ENCODE measurements at places on chromosomes 2 and 18. TPM values are rescaled to one million over a fixed set of nuclear protein-coding genes. Genes with fewer than 3 reads are reported as not detected.

MRPL30 gene
- total RNA-seq = 39.8 TPM

MREG gene
- 2.3 TPM for total RNA-seq

- ATAC-seq = no peak
Observed at GRCh38 chr18:45962461-45962860, 4.7 kb downstream of the EPG5 start.

RGPD3 gene
- 0.76 TPM for total RNA-seq

- ATAC-seq = no peak
Observed at GRCh38 chr18:13253786-13254688, 35.5 kb downstream of the LDLRAD4 start.

ITGA4 gene
- total RNA-seq = 17.5 TPM

- ATAC-seq = no peak
Observed at GRCh38 chr18:22307528-22307927, 110.2 kb downstream of the CTAGE1 start.

POU3F3 gene
- 41.9 TPM for total RNA-seq

DNA sequence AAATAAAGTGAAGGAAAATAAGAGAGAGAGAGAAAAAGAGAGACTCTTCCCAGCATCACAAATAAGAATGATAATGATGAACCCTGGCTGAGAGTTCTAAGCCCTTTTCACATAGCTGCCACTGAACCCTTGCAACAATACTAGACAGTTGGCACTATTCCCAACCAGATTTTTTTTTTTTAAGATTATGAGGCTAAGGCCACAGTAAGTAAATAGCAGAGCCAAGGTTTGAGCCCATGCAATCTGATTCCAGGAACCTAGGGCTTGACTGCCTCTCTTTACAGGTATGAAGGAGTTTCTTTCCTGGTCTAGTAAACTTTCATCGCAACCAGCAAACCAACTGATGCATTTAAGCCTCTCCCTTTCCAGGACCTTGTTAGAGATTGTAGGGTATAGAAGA lies 424.6 kb downstream of the NCKAP5 start:
- no peak for ATAC-seq

CSRNP3 gene
- total RNA-seq = 55.8 TPM

DNA sequence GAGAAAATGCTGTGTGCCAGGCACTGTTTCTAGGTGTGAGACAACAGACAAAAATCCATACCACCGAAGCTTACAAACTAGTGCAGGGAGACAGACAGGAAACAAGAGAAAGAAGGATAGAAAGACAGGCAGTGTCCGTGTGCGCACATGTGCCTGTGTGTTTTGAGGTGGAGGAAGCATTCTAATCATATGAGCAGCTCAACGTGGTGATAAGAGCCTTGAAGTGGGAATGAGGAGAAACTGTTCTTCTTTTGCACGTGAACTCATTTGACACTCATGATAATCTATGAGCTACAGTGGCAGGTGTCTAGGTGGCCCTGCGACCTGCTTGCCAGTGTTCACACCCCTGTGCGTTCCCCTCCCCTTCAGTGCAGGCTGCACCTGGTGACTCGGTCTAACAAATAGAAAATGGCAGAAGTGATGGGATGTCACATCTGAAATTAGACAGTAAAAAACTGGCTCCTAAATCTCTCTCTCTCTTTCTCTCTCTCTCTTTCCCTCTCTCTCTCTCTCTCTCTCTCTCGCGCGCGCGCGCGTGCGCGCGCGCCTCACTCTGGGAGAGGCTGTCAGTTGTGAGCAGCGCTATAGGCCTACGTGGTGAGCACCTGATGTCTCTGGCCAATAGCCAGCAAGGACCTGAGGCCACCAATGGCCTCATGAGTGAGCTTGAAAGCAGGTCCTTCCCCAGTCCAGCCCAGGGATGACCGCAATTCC lies 74.8 kb downstream of the EN1 start:
- ATAC-seq = no peak

DNA sequence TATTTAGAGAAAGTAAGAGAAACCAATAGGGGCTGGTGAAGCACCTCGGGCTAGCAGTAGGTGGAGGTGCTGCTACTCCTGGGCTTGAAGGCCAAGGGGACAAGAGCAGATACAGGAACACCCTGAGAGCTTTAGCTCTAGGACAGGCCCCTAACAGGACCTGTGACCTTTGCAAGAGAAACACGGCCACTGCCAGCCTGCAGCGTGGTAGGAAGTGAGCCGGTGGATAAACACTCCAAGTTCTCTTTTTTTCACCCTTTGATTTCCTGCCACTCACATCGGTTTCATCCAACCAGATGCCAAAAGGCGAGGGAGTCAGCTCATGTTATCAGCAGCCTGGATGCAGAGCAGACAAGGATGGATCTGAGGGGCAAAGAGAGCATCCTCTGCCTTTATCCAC lies 66.8 kb upstream of the SPRED2 start:
- ATAC-seq = no peak

DNA sequence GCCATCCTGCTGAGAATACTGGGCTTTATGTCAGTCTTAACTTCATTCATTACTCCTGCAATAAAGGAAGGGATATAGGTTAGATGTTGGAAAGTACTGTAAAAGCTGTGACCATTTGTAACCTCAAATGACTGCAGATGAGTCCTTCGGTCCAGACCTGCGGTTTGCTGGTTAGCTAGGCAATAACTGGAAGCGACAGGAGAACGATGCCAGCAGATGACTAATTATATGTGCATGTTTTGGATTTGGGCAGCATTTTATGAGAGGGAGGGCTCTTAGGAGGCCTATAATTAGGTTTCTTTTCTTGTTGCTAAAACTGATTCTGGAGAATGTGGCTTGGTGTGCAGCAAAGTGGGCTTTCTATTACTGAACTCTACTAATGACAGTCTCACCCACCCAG lies 205.6 kb downstream of the TMEM182 start:
- ATAC-seq = no peak

CACNB4 gene
- 7.6 TPM for total RNA-seq

BOK gene
- total RNA-seq = 2.1 TPM

C2orf78 gene
- 0.15 TPM for total RNA-seq

CHMP3 gene
- 27.3 TPM for total RNA-seq

DNA sequence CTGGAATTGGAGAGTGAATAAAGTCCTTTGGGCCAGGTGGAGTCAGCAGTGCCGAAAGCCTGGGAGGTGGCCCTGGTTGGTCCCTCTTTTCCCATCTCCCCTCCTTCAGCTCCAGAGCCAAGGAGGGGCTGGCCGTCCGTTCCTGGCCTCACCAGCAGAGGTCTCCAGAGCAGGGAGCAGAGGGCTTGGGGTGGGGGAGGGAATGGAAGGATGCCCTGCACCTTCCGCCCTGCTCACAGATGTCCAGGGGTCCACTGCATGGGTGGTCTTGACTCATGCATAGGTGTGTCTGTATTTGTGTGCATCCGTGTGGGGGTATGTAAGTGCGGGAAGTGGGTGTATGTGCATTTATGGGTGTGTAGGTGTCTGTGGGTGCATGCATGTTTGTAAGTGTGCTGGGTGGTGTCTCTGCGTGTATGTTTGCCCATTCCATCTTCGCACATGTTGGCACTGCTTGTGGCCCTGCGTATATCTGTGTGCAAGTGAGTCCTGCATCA lies 201.8 kb downstream of the ZFP36L2 start:
- peak; percentile 82 for ATAC-seq

GRCh38 chr18:75173125-75173432 lies 35.9 kb downstream of the PTGR3 start:
- ATAC-seq = no peak

GRCh38 chr2:42067521-42067920 lies 19.7 kb downstream of the PKDCC start:
- ATAC-seq = no peak

KIAA2012 gene
- 0.38 TPM for total RNA-seq

FHOD3 gene
- total RNA-seq = 1.2 TPM

DNA sequence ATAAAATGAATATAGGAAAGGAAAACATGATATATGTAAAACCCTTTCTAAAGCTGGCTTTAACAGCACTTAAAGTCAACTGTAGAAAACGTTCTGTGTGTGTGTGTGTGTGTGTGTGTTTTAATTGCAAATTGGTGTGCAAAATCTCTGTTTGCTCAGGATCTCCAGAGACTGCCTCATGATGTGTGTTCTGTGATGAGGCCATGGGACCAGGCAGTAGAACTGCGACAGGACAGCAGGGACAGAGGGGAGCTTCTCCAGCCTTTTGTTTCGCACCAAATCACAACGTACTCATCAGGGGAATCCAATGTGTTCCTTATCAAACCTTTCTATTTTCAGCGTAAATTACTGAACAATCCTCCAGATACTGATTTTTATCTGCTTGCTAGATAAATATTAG lies 66.7 kb downstream of the NXPH2 start:
- no peak for ATAC-seq

- ATAC-seq = no peak
Observed at GRCh38 chr2:162037028-162037795, 36.8 kb downstream of the DPP4 start.

- no peak for ATAC-seq
Observed at GRCh38 chr2:27152102-27152795, 3.4 kb downstream of the TCF23 start.

AFF3 gene
- 51.0 TPM for total RNA-seq

- no peak for ATAC-seq
Observed at GRCh38 chr2:64586883-64587481, 62.9 kb downstream of the AFTPH start.

CLEC4F gene
- 1.1 TPM for total RNA-seq

DNA sequence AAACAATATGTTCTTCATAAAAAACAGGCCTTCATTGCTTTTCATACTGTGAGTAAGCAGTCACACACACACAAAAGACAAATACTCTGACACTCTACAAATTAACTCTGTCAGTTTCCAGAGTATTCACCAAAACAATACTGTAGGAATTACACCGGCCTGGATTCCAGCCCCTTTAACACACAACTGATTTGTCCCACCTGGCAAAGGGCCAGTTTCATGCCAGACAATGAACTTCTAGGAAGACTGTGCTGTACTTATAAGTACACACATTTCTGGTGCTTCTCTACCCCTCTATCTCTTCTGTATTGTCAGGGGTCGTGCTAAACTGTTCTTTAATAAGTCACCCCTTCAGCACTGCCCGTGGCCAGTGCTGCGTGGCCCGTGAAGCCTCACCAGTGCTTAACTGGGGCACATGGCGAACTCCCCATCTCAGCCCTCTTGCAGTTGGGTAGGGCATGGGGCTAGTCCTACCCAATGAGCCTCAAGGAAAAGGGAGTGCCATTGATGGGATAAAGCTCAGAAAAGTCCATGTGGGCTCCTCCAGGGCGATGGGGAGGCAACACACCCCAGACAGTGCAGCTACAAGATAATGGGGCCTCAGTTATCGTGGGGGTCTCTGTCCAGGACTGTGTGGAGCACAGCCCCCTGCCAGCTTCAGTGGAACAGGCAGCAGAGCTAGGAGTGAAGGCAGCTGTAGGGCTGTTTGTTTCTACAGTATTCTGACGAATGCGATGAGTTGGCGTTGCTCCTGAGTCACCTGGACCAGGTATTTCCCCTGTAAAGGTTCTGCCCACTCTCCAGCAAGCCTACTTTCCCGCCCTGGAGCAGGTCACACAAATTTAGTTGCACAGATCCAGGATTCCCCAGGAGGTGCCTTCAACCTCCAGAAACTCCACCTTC lies 99.0 kb downstream of the SP3 start:
- no peak for ATAC-seq

GRCh38 chr2:105747254-105747894 lies 2.7 kb downstream of the NCK2 start:
- no peak for ATAC-seq

GRCh38 chr2:47697000-47697601 lies 85.8 kb upstream of the MSH6 start:
- ATAC-seq = no peak

GREB1 gene
- 78.6 TPM for total RNA-seq

- ATAC-seq = no peak
Observed at GRCh38 chr2:60883896-60884295, 2.5 kb downstream of the REL start.

ASB18 gene
- total RNA-seq = 0.82 TPM

GRCh38 chr18:34802959-34803358 lies 92.9 kb downstream of the DTNA start:
- ATAC-seq = peak; percentile 34

DNA sequence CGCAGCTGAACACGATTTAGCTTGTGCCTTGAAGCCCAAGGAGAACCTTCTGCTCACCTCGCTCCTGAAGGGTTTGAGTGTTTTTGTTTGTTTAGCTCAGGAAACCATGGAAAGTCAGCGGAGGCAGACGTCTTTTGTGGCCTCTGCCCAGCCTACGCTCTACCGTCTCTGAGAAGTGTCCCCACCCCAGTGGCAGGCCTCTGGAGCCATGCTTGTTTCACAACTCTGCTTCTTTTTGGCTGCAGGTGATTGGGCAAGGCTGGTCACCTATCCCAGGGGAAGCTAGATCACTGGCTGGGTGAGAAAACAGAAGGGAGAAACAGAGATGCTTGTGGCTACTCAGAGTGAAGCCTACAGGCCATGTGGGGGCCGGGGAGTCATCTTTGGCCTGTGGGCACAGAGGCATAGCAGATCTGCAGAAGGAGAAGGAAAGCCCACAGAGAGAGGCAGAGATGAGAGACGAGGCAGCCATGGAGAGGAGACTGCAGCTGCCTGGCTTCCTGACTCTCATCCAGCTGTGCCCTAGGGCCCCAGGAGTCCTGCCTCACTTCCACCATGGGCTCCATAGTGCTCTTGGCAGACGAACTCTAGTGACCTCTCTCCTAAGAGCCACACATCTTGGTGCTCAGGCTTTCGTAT lies 50.1 kb downstream of the CIB4 start:
- no peak for ATAC-seq

DNA sequence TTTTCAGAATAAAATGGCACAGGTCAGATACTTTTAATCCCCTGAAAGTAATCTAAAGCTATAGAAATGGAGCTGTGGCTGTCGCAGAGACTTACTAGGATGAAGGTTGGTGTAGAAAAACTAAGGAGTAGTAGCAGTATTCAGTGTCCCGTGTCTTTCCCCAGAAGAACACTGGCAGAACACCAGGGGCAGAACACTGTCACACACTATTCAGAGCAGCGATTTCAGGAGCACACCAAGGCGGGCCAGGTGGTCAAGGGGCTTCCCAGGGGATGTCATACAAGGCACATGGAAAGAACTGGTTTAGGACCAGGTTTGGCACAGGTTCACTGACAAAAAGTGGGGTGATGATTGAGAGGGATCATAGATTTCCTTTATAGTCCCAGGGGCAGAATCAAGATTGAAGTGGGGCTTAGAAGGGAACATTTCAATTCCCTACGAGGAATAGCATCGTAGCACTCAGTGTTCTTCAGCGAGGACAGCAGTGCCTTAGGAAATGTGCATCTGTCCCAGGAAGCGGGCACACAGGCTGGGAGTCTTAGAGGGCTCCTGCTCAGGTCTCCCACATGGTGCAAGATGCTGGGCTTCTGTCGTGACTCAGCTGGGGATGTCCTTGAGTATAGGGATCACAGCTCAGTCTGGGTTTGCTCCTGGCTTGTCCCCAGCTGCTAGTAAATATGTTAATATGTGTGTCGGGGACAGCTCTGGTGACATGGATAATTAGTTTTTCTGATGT lies 22.6 kb downstream of the BCL2L11 start:
- ATAC-seq = no peak

GRCh38 chr18:75785206-75785605 lies 357.7 kb upstream of the SMIM21 start:
- no peak for ATAC-seq

C2orf74 gene
- total RNA-seq = 4.7 TPM

DNA sequence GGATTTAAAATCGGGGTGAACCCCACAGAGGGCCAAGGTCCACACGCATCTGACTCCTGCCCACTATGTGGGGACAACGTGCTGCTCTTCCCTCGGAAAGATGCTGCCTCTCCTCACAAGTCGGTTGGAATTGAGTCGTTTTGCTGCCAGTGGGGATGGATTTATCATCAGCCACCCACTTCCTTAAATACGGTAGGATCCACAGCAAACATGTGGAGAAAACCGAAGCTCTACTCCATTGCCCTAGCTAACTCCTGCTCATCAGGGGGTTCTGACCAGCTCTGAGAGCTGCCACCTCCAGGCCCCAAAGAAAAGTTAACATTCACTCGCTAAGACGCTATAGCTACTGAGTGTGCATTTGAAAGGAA lies 80.9 kb downstream of the CHRNA1 start:
- ATAC-seq = peak; percentile 15

OR6B2 gene
- total RNA-seq = not detected
